ENCODE measurements at places on chromosomes 3 and 15.

- DNase-seq, result no peak
These were observed 23.7 kb downstream of the RBM5 start for GRCh38 chr3:50112462-50112861.

GRCh38 chr3:50658831-50659230, 15.9 kb upstream of the DOCK3 start:
- no peak for DNase-seq

DNA sequence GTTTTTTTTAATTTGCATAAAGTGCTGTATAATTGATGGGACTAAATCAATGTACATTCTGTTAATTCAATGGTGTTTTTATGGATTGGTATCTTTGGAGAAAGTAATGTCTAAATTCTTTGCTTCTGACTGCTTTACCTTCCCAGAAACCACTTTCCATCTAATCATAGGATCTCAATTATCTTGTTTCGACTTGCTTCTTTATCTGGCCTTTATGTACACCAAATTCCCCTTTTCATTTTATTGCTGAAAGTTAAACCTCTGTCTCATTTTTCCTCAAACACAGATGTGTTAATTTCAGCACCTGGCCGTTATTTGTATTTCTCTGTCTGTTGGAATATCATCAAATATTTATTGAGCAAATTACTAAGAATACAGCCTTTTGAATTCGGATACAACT, 287.3 kb upstream of the GBE1 start:
- DNase-seq, result no peak

GRCh38 chr3:141218162-141218835, 13.3 kb upstream of the PXYLP1 start:
- no peak for DNase-seq

DNA sequence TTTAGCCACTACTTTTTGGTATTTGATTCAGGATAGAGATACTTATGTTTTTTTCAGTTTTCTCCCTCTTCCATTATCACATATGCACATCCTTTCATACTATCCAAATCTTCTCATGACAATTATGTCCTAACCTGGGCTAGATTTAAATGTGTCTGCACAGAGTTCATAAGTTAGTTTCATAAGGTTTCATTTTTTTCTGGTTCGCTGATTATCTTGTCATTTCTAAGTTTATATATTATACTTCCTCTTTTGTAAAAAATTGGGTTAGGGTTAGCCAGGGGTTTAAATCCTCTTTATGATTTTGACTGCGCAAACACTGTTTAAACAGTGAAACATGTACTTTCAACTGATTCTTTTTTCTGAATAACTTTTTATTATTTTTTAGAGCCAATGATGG, 148.6 kb downstream of the SST start:
- no peak for DNase-seq

DNA sequence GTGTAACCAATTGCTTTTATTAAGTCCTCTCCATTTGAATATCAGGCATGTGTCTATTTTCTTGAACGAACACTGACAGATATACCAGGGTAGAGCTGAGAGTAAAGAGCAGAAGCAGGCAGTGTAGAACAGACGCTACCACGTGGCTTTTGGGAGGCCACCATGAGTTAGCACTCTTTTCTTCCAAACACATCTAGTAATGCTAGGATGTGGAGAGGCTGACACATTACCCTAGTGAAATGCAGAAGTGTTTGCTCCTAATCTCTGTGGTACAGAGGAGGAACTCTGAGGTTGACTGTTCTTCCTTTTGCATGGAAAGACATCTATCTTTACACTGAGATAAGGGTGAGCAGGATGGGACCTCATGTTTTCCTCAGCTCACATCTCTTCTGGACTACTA, 216.3 kb downstream of the SATB1 start:
- DNase-seq, result no peak

- DNase-seq, result no peak
These were observed 240.4 kb downstream of the NSUN3 start for GRCh38 chr3:94303266-94303665.

- DNase-seq, result no peak
These were observed 13.5 kb downstream of the HIGD1A start for GRCh38 chr3:42790714-42791229.

DNA sequence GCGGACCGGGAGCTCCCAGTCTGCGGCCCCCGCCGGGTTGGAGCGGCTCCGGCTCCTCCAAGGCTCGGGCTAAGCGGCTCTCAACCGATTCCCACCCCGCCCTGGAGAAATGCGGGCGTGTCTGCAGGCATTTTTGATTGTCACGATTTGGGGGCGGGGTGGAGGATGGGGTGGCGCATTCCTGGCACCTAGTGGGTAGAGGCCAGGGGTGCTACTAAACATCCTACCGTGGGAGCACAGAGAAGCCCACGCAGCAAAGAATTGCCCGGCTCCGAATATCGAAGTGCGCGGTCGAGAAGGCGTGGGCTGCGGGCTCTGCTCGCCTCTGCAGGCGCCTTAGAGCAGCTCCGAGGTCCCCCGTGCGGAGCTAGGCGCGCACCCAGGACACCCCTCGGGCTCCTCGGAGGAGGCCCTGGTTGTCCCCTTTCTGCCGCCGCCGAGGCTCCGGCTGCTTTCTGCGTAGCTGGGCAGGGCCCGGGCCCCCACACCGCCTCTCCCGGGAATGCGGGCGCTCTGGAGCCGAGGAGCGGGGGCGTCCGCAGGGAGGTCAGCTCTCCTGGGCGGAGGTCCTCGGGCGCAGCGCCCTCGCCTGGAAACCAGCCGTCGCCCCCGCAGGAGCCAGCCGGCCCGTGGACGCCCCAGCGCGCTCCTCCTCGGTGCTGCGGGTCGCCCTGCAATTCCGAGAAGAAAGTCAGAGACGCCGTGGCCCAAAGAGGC, 16.5 kb upstream of the LAMP3 start:
- no peak for DNase-seq

DNA sequence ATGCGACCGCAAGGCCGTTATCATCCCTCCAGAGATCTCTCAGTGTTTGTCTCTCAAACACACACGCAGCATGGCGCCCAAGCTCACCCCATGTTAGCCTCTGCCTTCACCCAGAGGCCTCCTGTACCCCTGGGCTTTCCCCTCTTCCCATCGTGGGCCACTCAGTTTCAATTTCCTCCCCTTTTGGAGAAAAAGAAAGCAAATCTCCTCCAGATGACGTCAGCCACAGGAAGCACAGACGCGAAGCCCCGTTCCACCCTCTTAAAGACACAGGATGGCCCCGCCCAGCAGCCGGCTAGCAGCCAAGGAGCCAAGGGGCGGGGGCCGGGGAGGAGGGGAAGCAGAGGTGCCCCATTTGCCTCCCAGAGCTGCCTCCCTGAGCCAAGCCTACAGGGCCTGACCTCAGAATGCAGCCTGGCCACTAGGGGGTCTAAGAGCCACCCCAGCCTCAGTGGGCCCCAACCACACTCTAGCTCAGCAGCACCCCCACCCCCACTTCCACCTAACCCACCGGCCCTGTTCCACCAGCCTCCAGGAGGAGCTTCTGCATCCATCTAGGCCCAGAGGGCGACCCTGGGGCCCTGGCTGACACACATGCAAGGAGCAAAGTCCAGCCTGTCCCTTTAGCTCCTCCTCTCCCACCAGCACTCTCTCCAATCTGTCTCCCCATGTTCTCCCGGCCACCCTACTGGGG, 26.5 kb downstream of the ATRIP start:
- DNase-seq, result peak; percentile 95

- peak; percentile 65 for DNase-seq
These were observed 6.6 kb upstream of the RAB11A start for GRCh38 chr15:65862682-65863081.

- no peak for DNase-seq
These were observed 41.9 kb downstream of the CCNL1 start for GRCh38 chr3:157117875-157118654.

- no peak for DNase-seq
These were observed 401.9 kb upstream of the CNTN4 start for GRCh38 chr3:1696669-1697275.

DNA sequence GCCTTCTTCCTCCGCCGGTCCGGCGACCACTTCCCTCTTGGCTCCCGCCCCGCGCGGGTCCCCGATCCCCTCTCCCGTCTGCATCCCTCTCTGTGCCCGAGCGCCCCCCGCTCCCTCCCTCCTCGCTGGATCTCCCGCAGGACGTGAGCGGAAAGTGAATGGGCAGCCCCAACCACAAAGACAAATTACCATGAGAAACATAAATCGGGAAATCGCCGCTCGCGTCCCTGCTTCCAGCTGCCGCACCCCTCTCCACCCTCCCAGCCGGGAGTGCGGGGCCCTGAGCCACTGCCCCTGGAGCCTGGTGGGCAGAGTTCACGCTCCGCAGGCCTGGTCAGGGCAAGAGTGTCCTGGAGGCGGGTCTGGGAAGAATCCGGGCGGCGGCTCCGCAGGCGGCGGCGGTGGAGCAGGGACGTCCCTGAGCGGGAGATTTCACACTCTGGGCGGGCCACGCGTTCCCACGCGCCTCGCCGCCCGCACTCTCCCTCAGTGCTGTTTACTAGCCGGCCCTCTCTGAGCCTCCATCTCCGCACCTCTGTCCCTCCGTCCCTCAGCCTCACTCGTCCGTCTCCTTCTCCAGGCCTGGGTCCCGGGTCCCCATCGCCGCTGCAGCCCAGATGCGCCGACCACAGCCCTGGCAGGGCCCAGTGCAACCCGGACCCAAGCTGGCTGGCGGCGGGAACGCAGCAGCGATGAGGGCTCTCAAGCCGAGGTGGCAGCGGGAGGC, 835 bp downstream of the SEMA5B start:
- DNase-seq, result no peak

GRCh38 chr3:101532783-101533602, 20.0 kb upstream of the SENP7 start:
- DNase-seq, result no peak

DNA sequence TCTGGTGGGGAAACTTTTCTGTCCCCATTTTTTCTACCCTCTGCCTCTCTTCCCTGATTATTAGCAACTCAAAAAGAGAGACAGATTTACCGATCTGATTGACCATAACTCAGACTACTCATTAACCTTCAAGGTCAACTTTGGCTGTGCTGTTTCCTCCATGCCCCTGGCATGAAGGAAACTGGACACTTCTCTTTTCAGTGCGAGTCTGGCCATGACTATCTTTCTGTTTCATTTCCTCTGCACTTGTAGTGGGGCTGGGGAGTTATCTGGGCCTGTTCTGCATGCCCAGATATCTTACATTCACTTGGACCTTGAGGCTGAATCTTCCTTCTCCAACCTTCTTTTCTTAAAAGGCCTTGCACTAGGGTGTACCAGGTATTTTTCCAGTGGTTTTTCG, 76.9 kb upstream of the SLCO2A1 start:
- DNase-seq, result no peak

DNA sequence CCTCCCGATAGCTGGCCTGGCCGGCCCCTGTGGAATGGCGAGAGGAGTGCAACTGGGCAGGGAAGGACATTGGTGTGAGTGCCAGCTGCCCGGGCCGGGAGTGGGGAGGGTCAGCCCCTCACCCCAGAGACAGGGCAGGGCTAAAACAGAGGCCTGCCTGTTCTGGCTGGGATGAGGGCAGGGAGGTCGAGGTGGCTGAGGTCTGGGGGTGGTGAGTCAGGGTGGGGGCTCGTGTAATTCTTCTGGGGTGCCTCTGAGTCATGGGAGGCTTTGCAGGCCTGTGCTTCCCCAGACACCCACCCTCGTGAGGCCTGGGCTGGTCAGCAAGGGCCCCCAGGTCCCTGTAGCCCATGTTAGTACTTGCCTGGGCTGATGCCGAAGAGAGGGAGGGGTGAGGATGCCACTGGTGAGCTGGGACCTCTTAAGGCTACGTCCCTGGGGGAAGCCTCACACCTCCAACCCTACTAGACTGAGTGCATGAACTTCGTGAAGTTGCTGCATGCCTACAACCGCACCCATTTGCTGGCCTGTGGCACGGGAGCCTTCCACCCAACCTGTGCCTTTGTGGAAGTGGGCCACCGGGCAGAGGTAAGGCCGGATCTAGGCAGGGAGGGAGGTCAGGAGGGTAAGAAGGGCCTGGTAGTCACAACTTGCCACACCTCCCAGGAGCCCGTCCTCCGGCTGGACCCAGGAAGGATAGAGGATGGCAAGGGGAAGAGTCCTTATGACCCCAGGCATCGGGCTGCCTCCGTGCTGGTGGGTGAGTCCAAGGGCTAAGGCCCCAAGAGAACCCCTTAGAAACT, 1.7 kb downstream of the SEMA3B start:
- DNase-seq, result no peak

DNA sequence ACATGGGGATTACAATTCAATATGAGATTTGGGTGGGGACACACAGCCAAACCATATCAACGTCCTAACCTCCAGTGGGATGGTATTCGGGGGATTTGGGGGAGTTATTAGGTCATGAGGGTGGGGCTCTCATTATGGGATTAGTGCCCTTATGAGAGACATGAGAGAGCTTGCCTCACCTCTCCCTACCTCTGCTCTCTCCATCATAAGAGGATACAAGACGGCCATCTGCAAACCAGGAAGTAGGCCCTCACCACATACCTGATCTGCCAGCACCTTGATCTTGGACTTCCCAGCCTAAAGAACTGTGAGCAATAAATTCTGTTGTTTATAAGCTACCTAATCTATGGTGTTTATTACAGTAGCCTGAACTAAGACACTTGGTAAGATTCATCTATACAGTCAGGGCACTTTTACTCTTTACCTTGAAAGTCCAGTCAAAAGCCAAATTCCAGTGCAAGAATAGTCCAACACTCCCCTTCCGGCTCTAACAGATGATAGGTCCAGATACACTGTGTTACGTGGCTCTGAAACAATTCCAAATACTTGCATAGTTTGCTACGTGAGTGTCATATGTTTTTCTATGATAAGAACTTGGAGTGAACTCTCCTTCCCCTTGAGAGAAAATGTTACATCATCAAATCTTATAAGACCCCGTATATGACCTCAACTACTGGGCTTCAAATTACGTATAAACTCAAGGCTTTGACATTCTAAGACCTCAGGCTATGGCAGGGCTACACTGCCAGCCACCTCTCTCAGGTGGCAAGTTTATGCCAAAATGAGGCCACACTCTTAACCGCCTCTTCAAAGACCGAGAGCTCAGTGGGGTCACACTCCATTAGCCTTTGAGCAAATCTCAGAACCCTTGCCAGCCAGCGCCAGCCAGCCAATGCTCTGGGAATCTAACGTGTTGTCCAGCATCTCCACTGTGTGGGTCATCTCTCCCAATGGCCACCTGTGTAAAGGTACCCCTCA, 129.9 kb downstream of the XXYLT1 start:
- DNase-seq, result no peak

DNA sequence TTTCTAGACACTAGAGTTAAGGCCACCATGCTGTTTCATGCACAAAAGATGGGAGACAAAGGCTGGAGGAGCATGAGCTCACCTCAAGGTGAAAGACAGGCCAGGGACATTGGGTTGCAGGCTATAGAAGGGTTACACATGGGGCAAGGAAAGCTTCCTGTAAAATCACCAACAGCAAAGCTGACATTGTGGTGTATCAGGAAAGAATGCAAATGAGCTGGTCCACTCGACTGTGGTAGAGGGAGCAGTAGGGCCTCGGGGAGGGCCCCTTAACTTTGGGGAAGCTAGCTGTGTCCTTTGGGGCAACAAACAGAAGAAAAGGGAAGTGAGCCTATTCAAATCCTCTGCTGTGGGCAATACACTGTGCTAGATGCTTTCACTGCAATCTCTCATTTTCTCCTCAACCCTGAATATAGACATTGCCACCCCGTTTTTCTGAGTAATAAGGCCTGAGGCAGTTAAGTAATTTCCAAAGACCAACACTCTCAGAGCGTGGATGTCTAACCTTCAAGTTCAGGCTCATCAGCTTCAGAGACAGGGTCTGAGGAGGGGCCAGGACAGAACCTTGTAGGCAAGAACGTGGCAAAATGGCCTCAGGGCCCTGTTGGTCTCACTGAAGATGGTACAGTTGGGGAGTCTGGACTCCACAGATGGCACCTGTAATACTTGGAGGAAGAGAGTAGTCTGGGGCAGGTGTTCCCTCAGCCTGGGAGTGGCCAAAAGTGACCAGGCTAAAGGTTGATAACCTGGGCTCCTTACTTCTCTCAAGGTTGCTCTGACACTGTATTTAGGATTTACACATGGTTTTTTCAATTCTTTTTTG, 24.1 kb downstream of the CX3CR1 start:
- DNase-seq, result no peak

- DNase-seq, result no peak
These were observed 4.7 kb downstream of the EHD4 start for GRCh38 chr15:41967506-41968206.
